CD8-positive, alpha-beta memory T cell (primary cell): ENCODE measurements at places on chromosomes 2 and 18.
A peak's percentile ranks its signal among the peaks of the same experiment; 100 is the strongest.

GRCh38 chr2:236180831-236181453, 12.8 kb upstream of the GBX2 start:
- H3K4me1 ChIP-seq: no peaks in the 10 kb centered on the region
- peaks cover 9% of the 10 kb centered on the region for H3K27me3 ChIP-seq

DNA sequence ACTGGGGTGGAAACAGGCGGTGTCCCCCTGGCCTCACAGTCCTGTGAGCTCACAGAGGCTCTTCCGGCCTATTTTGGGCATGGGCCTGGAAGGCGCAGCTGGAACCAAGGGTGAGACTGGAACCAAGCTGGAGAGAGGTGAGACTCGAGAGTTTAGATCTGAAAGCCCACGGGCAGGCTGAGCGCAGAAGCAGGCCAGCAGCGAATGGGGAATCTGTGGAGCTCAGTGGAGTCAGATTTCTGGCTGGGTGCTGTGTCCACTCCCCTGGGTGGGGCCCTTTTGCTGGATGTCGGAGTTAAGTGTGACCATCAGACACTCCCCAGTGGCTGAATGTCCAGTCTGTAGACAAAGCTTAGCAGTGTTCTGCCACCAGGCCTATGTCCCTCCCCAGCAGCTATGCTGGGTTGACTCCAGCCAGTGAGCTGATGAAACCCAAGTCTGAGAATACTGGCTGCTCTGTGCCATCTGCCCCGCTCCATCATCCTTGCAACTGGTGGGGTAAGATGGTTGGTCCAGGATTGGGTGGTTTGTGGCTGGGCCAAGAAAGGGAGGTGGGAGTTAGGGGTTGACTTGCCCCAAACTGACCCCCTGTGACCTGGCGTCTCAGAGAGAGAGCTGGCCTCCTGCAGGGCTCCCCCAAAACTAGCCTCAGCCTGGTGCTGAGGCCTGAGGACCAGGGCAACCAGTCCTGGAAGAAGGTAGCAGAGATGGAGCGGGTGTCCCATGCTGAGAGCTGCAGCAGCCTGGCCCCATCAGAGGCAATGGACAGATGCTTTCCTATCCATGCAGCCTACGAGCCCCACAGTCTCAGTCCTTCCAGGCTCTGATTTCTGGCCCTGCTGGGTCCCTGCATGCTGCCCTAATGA, 34.4 kb downstream of the CYP26B1 start:
- no peak overlapping the region for H3K4me3 ChIP-seq
- H3K27me3 ChIP-seq: no peaks in the 10 kb centered on the region
- H3K27ac ChIP-seq: no peak overlapping the region

DNA sequence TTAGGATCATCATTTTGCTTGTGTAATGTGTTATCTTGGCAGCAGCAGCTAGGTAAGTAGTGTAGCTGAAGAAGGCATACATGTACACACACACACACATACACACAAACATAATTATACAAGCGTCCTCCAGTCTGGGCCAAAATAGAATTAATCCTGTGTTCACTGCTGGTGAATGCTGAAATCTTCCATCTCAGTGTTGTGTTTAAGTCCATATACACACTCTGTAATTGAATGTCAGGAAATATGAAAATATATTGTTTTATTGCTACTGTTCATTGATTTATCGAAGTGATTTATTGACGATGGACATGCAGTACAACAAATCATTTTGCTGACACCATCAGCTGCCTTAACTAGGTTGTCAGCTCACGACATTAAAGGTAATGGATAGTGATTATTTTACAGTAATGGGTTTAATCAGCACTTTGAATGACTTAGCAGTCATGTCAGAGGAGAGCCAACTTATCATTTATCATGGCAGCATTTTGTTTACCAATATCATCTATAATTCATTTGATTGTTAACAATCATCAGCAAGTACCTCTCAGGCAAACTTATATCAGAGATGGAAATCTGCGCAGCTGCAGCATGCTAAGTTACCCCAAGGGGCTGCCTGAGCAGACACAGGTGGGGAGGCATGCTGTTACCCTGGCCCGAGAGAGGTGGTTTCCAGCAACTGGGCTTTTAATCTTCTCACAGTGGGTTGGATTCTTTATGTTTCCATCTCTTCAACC, 83.7 kb upstream of the FSHR start:
- H3K27me3 ChIP-seq: no peaks in the 10 kb centered on the region
- no peak overlapping the region for H3K27ac ChIP-seq
- H3K4me3 ChIP-seq: no peak overlapping the region
- no peak for DNase-seq
- no peaks in the 10 kb centered on the region for H3K4me1 ChIP-seq

GRCh38 chr18:3966642-3967358, 488.3 kb downstream of the DLGAP1 start:
- H3K27ac ChIP-seq: no peak overlapping the region
- no peak for DNase-seq
- H3K4me1 ChIP-seq: no peaks in the 10 kb centered on the region
- no peaks in the 10 kb centered on the region for H3K36me3 ChIP-seq

- H3K36me3 ChIP-seq: no peaks in the 10 kb centered on the region
- no peaks in the 10 kb centered on the region for H3K27me3 ChIP-seq
- no peak overlapping the region for H3K4me3 ChIP-seq
- DNase-seq: no peak
- H3K27ac ChIP-seq: no peak overlapping the region
These were observed 36.0 kb upstream of the NCK2 start for GRCh38 chr2:105708697-105709096.

- no peaks in the 10 kb centered on the region for H3K36me3 ChIP-seq
- no peak overlapping the region for H3K27ac ChIP-seq
- no peaks in the 10 kb centered on the region for H3K27me3 ChIP-seq
- H3K4me1 ChIP-seq: no peaks in the 10 kb centered on the region
- no peak for DNase-seq
- no peak overlapping the region for H3K4me3 ChIP-seq
These were observed 1666.9 kb upstream of the CELF4 start for GRCh38 chr18:39232490-39232889.

DNA sequence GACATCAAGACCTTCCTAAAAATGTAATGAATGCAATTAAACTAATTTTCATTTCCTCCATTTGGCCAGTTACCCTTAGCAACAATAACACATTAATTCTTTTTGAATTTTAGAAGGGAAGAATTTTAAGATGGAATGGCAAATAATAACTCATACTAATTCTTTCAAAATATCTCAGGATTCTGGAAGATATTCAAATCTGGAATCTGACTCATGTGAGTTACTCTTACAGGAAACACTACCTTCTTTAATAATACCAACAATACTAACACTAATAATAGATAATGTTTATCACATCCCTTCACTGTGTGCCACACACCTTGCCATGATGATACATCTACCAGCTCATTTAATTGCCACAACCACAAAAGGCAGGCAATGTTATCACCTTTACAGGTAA, 46.4 kb downstream of the ZNF521 start:
- H3K27me3 ChIP-seq: no peaks in the 10 kb centered on the region
- DNase-seq: no peak
- H3K36me3 ChIP-seq: no peaks in the 10 kb centered on the region
- H3K4me3 ChIP-seq: no peak overlapping the region
- H3K27ac ChIP-seq: no peak overlapping the region
- H3K4me1 ChIP-seq: no peaks in the 10 kb centered on the region

GRCh38 chr2:121211251-121211650, 73.8 kb downstream of the TFCP2L1 start:
- no peaks in the 10 kb centered on the region for H3K36me3 ChIP-seq
- H3K4me1 ChIP-seq: no peaks in the 10 kb centered on the region
- no peak overlapping the region for H3K27ac ChIP-seq
- no peak overlapping the region for H3K4me3 ChIP-seq
- H3K27me3 ChIP-seq: no peaks in the 10 kb centered on the region
- DNase-seq: no peak

GRCh38 chr18:77165503-77166188, 33.1 kb upstream of the MBP start:
- peaks cover 4% of the 10 kb centered on the region for H3K27me3 ChIP-seq
- no peak for DNase-seq
- H3K4me1 ChIP-seq: no peaks in the 10 kb centered on the region
- no peak overlapping the region for H3K27ac ChIP-seq
- H3K36me3 ChIP-seq: no peaks in the 10 kb centered on the region

DNA sequence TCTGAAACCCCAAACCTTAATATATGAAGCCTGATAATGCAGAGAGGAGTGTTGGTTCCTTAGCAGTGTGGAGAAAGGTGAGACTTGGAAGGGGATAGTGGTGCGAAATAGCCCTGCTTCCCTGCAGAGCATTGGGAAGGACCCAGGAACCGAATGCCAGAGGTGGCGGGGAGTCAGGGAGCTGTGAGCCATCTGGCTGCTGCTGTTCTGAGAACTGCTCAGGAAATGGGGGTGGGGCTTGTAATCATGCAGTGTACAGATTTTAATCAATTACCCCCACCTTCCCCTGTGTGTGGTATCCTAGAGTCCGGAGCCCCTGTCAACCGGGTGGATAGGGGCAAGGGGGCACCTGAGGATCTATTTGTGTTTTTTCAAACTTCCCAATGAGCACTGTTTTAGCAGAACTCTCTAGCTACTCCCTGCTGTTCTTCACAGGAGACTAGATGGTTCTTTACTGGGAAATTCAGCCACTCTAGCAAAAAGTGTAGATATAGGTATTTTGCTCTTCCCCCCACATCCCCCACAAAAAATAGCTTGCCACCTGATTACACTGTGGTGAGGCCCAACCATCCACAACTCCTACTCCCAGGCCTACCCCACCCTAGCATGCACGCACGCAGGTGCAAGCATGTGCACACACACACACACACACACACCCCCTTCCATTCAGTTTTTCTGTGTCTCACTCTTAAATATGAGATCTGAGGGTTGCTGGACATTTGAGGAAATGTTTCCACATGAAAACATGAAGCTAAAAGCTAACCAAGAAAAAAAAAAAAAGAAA, 30.1 kb upstream of the MBOAT2 start:
- H3K4me1 ChIP-seq: no peaks in the 10 kb centered on the region
- H3K4me3 ChIP-seq: no peak overlapping the region
- H3K27me3 ChIP-seq: no peaks in the 10 kb centered on the region
- no peaks in the 10 kb centered on the region for H3K36me3 ChIP-seq
- H3K27ac ChIP-seq: no peak overlapping the region

DNA sequence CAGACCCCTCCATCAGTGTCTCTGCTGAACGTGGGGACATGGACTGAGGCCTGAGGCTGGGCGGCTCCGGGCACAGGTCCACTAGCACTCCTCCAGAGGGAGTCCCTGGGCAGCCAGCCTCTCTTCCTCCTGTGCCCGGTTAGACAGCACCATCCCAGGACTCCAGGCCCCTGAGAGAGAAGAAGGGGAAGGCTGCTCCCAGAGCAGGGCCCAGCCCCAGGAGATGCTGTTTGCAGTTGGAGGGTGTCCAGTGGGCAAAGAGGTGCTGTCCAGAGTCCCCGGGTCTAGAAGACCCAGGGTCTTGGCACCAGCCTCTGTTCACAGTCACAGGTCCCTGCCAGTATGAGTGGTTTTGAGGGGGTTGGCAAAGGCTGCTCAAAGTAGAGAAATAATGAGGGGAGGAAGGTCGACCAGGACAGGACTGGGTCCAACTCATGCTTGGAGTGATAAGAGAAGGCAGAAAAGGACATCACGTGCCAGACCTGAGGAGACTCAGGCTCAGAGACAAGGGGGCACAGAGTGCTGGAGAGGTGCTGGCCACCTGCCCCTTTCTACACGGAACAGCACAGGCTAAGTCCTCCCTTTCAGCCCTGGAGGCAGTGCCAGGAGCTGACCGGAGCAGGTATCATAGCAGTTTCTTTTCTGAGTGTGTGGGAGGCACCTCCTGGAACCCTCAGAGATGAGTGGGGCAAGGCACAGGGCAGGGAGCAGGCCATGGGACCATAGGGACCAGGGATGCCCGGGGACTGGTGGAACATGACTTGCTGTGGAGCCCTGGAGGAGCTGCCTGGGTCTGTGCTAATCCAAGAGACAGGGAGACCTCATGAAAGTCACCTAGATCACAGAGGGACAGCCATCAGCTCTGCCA, 21.1 kb downstream of the CRACDL start:
- H3K4me1 ChIP-seq: peaks cover 18% of the 10 kb centered on the region
- no peak overlapping the region for H3K4me3 ChIP-seq
- no peaks in the 10 kb centered on the region for H3K36me3 ChIP-seq

DNA sequence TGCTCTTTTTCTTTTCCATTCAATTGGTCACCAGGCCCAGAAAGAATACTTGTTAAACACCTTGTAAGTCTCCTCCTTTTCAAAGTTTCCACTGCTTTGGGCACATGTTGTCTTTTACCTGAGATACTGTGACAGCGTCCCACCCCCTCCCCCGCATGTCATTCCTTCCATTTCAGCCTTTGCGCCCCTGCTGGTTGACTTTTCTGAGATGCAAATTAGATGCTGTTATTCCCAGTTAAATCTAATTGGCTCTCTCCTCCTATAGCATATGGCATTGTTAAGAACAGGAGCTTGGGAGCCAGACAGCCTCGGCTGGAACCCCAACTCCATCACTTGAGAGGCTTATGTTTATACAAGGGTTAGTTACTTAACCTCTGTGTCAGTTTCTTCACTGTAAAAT, 80.3 kb upstream of the GAREM1 start:
- no peak overlapping the region for H3K4me3 ChIP-seq
- no peak for DNase-seq
- no peaks in the 10 kb centered on the region for H3K4me1 ChIP-seq
- H3K27me3 ChIP-seq: no peaks in the 10 kb centered on the region

GRCh38 chr2:181946444-181947127, 39.1 kb upstream of the PPP1R1C start:
- no peaks in the 10 kb centered on the region for H3K27me3 ChIP-seq
- H3K4me3 ChIP-seq: no peak overlapping the region
- H3K36me3 ChIP-seq: no peaks in the 10 kb centered on the region
- DNase-seq: no peak

DNA sequence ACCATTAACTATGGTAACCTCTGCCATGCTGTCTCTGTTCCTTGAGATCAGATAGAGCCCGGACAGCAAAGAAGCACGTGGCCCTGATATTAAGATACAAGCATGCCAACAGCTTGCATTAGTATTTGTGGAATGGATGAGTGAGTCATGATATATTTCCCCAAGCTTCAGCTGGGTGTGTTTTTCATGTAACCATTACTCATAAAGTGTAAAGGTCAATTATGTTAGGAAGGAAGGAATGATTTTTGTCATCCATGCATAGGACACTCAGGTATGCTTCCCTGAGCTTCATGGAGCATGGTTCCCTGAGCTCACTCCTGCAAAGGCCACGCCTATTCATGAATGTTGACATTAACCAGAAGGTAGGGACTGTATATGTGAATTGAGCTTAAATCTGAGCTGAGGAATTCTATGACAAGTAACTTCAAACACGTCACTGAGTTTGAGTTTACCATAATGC, 74.6 kb downstream of the ARL4C start:
- H3K36me3 ChIP-seq: no peaks in the 10 kb centered on the region
- peaks cover 79% of the 10 kb centered on the region for H3K4me1 ChIP-seq
- no peaks in the 10 kb centered on the region for H3K27me3 ChIP-seq
- DNase-seq: no peak
- peak overlapping the region; percentile 3 for H3K4me3 ChIP-seq

DNA sequence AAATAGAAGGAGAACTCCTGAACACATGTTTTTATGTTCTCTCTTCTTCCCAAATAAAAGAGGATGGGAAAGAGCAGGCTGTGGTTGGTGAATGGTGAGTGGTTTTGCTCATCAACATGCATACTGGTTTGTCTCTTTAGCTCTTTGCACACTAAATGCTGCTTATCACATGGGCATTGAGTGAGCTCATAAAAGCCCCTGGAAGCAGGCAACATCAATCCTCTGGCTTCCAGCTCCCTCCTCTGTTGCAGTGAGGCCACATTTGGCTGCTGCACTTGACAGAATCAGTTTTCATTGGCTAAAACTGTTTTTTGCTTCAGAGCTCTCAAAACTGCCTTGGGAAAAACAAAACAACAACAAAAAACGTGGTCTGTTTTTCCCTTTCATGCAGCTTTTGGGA, 1308.2 kb upstream of the NRXN1 start:
- no peak overlapping the region for H3K27ac ChIP-seq
- H3K36me3 ChIP-seq: no peaks in the 10 kb centered on the region
- no peak overlapping the region for H3K4me3 ChIP-seq
- no peaks in the 10 kb centered on the region for H3K27me3 ChIP-seq
